ENCODE measurements at places on chromosomes 6 and 20.

- no peak for DNase-seq
Measured at GRCh38 chr6:28280595-28281287, 631 bp upstream of the PGBD1 start.

- no peak for DNase-seq
Measured at GRCh38 chr6:154637392-154637791, 95.8 kb upstream of the SCAF8 start.

DNA sequence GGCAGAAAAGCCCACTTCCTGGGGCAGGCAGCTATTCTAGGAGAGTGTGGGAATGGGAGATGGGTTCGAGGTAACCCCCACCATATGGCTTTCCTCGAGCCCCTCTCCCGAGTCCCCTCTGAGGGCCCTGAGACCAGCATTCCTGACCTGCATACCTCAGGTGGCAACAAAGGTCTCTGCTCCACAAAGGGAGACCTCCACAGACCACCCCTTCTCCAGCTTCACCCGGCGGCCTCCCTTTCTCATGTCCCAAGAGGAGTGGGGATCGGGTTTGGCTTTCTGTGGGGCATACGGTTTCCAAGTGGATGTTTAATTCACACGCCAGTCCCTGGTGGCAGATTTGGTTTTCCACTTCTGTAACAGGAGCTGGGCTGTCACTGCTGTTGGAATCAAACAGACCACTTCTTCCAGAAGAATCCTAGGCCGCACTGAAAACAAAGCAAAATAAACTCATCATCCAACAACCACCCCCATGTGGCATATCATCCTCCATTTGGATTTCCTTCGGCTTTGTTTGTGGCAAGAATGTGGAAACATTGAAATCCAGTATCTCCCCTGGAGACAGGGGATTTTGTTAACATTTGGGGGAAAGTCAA lies 83.2 kb downstream of the DLL1 start:
- no peak for DNase-seq

DNA sequence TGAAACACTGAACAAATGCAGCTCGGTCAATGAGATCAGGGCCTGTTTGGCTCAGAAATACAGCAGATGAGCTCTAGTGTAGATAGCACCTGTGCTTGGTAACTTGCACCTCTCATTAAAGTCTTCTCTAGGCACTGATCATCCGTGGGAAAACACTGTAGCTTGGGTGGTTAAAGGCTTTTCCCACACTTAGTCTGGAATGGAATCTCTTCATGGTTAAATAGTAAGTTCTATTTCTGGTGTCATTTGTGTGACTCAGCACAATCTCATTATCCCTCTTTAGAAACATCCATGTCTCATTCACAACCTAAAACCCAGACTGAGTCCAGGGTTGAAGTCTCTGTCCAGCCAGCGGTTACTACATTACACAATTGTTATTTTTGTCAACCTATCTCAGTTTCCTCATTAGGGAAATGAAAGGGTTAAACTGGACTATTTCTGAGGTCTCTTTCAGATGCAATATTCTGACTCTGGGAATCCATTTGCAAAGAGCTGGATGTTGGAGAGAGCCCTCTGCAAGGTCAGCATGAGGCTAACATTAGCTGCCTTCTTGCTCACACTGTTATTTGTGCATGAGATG lies 125.0 kb downstream of the ZDHHC14 start:
- no peak for DNase-seq

DNA sequence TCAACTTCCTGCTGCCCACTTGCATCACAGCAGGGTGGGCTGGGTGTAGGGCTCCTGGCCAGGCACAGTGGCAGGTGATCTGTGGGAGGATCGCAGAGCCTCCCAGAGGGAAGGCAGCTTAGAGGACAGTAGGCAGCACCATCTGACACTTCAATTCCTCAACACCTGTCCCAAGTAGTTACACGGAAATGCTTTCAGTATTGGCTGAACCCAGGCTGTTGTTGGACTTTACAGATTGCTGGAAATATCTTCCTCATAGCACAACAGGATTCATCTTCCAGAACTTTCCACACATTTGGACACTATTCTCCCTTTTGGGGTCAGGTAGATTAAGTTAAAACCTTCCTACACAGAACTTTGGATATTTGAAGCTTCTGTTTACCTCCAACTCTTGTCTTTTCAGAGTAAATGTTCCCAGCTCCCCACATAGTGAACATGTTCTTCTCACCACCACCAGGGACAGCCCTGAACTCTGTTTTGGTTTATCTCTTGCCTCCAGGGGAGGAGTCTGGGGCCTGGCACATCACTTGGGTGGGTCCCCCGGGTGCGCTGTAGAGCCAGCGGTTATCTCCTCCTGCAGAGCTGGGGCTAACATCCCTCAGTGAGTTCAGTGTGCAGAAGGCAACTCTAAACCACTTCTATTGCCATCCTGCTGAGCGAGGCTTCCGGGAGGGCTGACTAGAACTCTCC lies 3.5 kb upstream of the SLC22A2 start:
- no peak for DNase-seq

DNA sequence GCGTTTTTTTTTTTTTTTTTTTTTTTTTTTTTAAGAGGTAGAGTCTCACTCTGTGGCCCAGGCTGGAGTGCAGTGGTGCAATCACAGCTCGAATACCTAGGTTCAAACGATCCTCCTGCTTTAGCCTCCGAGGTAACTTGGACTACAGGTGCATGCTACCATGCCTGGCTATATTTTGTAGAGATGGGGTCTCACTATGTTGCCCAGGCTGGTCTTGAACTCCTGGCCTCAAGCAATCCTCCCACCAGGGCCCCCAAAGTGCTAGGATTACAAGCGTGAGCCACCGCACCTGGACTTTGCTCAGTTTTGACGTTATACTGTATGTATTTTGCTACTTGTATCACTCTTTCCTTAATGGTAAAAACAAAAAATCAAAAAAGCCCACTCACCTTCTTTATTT lies 101.5 kb upstream of the ZNFX1 start:
- no peak for DNase-seq

DNA sequence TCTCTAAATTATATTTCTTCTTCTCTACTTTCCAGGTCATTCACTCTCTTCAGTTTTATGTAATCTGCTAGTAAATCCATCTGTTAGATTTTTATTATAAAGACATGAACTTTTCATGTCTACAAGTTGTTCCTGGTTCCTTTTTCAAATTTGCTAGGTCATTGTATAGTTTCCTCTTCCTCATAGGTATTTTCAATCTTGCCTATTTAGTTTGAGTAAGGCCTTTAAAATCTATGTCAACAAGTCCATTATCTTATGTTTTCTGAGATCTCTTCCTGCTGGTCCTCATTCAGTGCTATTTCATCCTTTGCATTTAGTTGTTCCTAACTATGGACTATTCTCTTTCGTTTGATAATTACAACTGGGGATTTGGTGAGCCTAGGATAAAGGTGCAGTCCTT lies 11.0 kb downstream of the RRBP1 start:
- DNase-seq = no peak

DNA sequence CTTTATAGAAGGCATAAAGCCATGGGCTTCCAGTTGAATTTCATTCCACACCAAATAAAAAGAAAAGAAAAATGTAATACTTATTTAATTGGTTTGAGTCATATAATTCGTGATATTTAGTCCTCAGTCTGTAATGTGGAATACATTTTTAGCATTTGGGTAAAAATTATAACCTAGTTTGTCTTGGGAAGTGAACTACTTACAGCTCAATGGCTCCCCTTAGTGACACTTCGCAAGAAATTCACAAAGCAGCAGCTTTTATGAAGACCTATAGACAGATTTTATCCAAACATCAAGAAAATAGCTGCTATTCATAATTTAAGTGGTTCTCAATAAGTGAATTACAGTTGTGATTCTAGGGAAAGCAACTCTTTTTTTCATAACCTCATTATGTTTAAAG lies 72.1 kb downstream of the RSPO3 start:
- DNase-seq = no peak

Measured in activated T-helper 2 cell treated with anti-CD3 and anti-CD28 coated beads, Interferon-gamma antibody, Interleukin-2, Interleukin-4, amounts not matched to agents 10 μg/mL and 5 μg/mL and 100 μg/mL, durations not matched to agents 14 hours and 24 hours and 36 hours (primary cell).